Immature natural killer cell (primary cell): ENCODE measurements at places on chromosomes 5 and 9.

- H3K4me1 ChIP-seq: peaks cover 12% of the 10 kb centered on the region
- H3K4me3 ChIP-seq: peak overlapping the region; percentile 7
- no peak for DNase-seq
- no peak overlapping the region for H3K27ac ChIP-seq
- peaks cover 4% of the 10 kb centered on the region for H3K27me3 ChIP-seq
Measured at GRCh38 chr9:129570450-129571297, 50.2 kb downstream of the C9orf50 start.

DNA sequence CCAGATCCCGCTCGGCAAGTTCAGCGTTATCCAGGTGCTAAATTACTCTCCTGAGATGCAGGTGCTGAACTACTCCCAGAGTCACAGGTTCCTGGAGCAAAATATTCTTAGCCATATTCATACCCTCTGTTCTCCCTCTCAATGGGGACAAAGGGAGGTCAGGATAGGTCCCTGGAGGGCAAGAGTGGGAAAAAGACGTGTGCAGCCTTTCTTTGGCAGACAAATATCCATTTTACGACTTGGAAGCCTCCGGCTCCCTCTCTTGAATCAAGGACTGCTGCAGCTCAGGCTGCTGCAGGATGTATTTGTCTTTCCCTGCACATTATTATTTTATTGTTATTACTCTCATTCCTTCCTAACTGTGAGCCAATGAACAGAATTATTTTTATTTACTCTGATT is 590.2 kb downstream of the NR2F1-AS1 start:
- no peak for DNase-seq
- H3K27ac ChIP-seq: no peak overlapping the region
- no peak overlapping the region for H3K4me3 ChIP-seq

GRCh38 chr5:45060724-45061123 is 252.0 kb downstream of the MRPS30 start:
- no peaks in the 10 kb centered on the region for H3K36me3 ChIP-seq
- no peaks in the 10 kb centered on the region for H3K4me1 ChIP-seq
- DNase-seq: no peak
- H3K27me3 ChIP-seq: no peaks in the 10 kb centered on the region
- no peak overlapping the region for H3K4me3 ChIP-seq

GRCh38 chr9:70504834-70505233 is 90.4 kb upstream of the KLF9 start:
- H3K4me1 ChIP-seq: no peaks in the 10 kb centered on the region
- no peaks in the 10 kb centered on the region for H3K36me3 ChIP-seq
- H3K4me3 ChIP-seq: no peak overlapping the region
- no peak for DNase-seq

DNA sequence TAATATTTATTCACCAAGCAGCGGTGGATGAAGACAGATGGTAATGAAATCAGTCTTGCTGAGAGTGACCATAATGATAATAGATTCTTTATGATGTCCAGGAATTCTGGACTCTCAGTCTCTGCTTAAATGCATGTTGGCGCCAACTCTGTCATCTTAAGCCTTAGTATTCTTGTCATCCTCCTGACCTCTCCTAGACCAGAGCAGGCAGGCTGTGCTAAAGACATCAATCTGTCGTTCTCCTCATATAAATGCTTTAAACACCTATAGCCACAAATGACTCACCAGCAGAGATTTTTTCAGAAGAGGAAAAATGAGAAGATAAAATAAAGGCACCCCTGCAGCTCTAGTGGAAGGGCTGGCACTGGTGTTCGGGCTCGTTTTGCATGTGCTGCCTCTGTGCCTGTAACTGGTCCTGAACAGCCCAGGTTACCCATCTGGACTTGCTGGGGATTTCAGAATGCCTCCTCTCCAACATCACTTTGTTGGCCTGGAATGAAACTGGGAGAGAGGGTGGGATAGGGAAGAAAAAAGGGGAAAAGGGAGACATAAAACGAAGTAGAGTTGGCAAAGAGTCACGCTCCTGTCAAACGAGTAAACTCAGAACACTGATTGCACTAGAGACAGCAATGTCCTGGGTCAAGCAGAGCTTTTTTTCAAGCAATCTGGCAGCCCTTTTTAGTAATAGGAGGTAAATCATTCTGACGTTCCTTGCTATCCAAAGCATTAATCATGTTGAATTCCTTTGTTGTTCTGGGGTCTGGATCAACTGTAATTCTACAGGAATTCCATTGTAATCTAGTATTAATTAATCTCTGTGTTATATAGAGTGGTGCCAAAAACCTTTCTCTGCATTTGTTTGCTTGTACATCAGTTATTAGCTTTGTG is 195.5 kb upstream of the CLINT1 start:
- no peak overlapping the region for H3K4me3 ChIP-seq
- H3K4me1 ChIP-seq: peaks cover 1% of the 10 kb centered on the region
- H3K27ac ChIP-seq: no peak overlapping the region
- no peak for DNase-seq

- H3K36me3 ChIP-seq: no peaks in the 10 kb centered on the region
- no peaks in the 10 kb centered on the region for H3K4me1 ChIP-seq
- H3K4me3 ChIP-seq: no peak overlapping the region
Measured at GRCh38 chr5:134020188-134020587, 15.4 kb upstream of the VDAC1 start.

DNA sequence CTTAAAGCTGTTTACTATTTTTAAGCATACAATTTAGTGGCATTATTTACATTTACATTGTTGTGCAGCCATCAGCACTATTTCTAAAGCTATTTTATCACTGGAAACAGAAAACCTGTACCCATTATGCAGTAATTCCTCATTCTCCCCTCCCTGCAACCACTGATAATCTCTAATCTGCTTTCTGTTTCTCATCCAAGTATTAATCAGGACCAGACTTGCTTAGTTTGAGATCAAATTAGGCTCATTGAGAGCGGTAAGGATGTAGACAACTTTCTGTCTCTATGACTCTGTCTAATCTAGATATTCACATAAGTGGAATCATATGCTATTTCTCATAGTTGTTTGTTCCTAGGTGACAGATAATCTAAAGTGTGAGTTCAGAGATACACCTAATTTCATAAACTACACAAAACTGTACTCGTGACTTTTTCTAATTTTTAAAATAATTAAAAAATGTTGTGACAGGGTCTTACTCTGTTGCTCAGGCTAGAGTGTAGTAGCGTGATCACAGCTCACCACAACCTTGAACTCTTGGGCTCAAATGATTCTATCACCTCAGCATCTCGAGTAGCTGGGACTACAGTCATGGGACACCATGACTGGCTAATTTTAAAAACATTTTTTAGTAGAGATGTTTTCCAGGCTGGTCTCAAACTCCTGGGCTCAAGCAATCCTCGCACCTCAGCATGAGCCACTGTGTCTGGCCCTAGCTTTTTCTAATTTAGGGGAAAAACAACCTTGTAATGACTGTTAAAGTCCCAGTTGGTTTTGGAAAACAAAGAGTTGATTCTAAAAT is 37.6 kb downstream of the BDP1 start:
- no peak overlapping the region for H3K4me3 ChIP-seq
- H3K4me1 ChIP-seq: peaks cover 1% of the 10 kb centered on the region
- H3K36me3 ChIP-seq: peaks cover 52% of the 10 kb centered on the region
- no peak overlapping the region for H3K27ac ChIP-seq

GRCh38 chr9:125391704-125392103 is 130.1 kb downstream of the GAPVD1 start:
- no peak overlapping the region for H3K4me3 ChIP-seq
- no peak overlapping the region for H3K27ac ChIP-seq
- no peaks in the 10 kb centered on the region for H3K36me3 ChIP-seq
- no peaks in the 10 kb centered on the region for H3K4me1 ChIP-seq
- H3K27me3 ChIP-seq: peaks cover 8% of the 10 kb centered on the region
- no peak for DNase-seq

- H3K4me3 ChIP-seq: no peak overlapping the region
- no peaks in the 10 kb centered on the region for H3K4me1 ChIP-seq
- peaks cover 1% of the 10 kb centered on the region for H3K27me3 ChIP-seq
- no peaks in the 10 kb centered on the region for H3K36me3 ChIP-seq
Measured at GRCh38 chr5:97297063-97297703, 114.1 kb upstream of the RIOK2 start.

DNA sequence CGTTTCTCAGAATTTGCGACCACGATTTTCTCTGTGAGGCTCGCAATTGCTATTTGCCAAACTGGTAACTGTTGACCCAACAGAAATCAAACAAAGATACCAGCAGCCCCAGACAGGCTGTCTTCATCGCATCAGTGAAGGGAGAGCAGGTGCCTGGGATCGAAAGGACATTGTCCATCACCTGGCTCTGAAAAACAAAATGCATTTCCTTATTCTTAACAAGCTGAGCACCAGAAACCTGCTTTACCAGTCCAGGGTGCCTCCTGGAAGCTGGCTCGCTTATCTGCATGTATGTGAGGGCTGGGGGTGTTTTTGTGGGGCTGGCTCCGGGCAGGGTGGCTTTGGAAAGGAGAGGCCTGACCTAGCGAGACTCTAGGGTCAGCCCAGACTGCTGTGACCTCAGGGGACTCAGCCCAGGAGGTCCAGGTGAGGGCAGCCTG is 24.7 kb downstream of the WWC1 start:
- H3K36me3 ChIP-seq: no peaks in the 10 kb centered on the region
- no peak for DNase-seq
- no peak overlapping the region for H3K4me3 ChIP-seq
- H3K27ac ChIP-seq: no peak overlapping the region

DNA sequence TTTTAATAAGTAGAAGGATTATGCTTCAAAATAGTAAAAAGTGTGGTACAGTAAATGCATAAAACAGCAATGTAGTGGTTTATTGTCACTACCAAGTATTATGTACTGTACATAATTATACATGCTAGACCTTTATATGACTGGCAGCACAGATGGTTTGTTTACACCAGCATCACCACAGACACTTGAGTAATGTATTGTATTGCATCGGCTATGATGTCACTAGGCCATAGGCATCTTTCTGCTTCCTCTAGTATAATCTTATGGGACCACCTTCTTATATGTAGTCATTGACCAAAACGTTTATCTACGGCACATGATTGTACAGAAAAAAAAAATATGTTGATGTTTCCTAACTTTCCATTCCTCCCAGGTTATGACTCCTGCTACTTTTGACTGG is 31.9 kb upstream of the SSBP2 start:
- H3K27me3 ChIP-seq: no peaks in the 10 kb centered on the region
- no peak overlapping the region for H3K27ac ChIP-seq
- H3K4me3 ChIP-seq: no peak overlapping the region
- H3K4me1 ChIP-seq: peaks cover 20% of the 10 kb centered on the region
- no peaks in the 10 kb centered on the region for H3K36me3 ChIP-seq

GRCh38 chr9:108543251-108543778 is 312.5 kb downstream of the ACTL7B start:
- no peaks in the 10 kb centered on the region for H3K4me1 ChIP-seq
- H3K27ac ChIP-seq: no peak overlapping the region
- H3K4me3 ChIP-seq: no peak overlapping the region

GRCh38 chr9:113790093-113790492 is 86.0 kb upstream of the ZNF618 start:
- no peaks in the 10 kb centered on the region for H3K4me1 ChIP-seq
- H3K27me3 ChIP-seq: peaks cover 2% of the 10 kb centered on the region
- no peak overlapping the region for H3K4me3 ChIP-seq
- no peak for DNase-seq
- no peak overlapping the region for H3K27ac ChIP-seq
- no peaks in the 10 kb centered on the region for H3K36me3 ChIP-seq

DNA sequence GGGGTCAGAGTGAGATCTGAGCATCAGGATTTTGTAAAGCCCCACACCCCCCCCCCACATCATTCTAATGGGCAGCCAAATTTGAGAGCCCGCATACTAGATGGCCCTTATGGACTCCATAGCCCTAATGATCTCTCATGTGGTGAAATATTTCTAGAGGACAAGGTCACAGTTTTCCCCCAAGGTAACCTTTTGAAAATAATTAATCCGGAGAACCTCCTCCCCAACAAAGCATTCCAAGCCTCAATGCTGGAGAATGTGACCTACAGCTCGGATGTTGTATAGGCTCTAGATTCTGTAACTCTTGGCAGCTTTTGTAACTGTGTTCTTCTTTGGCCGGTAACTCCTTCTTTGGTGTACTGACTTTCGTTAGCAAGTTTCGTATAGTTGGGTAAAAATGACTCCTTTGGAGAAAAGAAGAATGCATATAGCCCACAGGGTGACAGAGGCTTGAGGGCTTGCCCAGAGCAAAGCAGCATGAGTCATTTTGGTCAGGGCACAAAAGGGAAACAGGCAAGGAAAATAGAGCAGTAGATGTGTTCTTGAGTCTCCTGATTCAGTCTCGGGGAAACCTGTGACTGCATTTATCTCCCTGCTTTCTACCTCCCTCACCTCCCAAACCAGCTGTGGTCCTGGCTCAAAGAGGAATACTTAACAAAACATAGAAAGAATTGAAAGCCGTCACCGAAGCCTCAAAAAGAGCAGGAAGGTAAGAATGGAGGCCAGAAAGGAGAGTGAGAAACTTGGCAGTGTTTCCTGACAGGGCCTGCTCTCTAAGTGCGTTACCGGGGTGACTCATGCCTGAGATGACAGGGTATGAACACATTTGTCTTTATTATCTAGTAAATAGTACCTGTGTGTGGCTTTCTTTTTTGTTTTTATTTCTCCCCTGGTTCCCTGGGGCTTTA is 6.6 kb upstream of the XPA start:
- peaks cover 3% of the 10 kb centered on the region for H3K27me3 ChIP-seq
- no peaks in the 10 kb centered on the region for H3K36me3 ChIP-seq
- H3K4me3 ChIP-seq: no peak overlapping the region
- H3K4me1 ChIP-seq: peaks cover 17% of the 10 kb centered on the region

DNA sequence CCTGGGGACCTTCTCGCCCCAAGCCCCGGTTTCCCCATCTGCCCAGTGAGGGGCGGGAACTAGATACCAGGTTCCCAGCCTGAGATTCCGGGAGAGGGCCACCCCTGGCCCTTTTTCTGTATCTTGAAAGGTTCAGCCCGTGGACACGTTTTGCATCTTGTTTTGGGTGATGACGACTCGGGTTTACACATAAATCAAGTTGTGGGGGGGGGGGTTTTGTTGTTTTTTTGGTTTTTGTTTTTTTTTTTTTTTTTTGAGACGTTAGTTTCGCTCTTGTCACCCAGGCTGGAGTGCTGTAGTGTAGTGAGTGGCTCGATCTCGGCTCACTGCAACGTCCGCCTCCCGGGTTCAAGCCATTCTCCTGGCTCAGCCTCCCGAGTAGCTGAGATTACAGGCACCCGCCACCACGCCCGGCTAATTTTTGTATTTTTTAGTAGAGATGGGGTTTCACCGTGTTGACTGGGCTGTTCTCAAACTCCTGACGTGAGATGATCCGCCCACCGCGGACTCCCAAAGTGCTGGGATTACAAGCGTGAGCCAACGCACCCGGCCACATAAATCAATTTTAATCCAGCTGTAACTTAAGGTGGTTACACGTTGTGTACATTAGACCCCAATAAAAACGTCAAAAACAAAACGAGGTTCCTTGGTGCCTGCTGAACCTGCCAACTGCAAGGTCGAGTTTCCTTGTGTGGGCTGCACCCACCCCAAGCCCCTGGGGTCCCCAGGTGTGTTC is 1.1 kb upstream of the BRD3 start:
- peak overlapping the region; percentile 86 for H3K4me3 ChIP-seq
- H3K27ac ChIP-seq: peak overlapping the region; percentile 81

GRCh38 chr9:8962084-8962483 is 1162.5 kb upstream of the DMAC1 start:
- peaks cover 2% of the 10 kb centered on the region for H3K27me3 ChIP-seq
- H3K36me3 ChIP-seq: peaks cover 3% of the 10 kb centered on the region
- no peaks in the 10 kb centered on the region for H3K4me1 ChIP-seq
- DNase-seq: no peak
- no peak overlapping the region for H3K4me3 ChIP-seq
- no peak overlapping the region for H3K27ac ChIP-seq
